Esophagus squamous epithelium (tissue), 5 donors: ENCODE measurements at places on chromosomes 5 and 9. TPM values are rescaled to one million over a fixed set of nuclear protein-coding genes. Genes with fewer than 3 reads are reported as not detected.

The CSF2 gene
- total RNA-seq, result not detected

- DNase-seq, result no peak
Measured at GRCh38 chr9:89177944-89178829, at the start of gene SHC3. SHC3 (minus strand) TSS chr9:89178818; CDS start chr9:89178460, 358 bp downstream.

- DNase-seq, result no peak
Measured at GRCh38 chr5:64040490-64040889, 78.2 kb upstream of the HTR1A start.

DNA sequence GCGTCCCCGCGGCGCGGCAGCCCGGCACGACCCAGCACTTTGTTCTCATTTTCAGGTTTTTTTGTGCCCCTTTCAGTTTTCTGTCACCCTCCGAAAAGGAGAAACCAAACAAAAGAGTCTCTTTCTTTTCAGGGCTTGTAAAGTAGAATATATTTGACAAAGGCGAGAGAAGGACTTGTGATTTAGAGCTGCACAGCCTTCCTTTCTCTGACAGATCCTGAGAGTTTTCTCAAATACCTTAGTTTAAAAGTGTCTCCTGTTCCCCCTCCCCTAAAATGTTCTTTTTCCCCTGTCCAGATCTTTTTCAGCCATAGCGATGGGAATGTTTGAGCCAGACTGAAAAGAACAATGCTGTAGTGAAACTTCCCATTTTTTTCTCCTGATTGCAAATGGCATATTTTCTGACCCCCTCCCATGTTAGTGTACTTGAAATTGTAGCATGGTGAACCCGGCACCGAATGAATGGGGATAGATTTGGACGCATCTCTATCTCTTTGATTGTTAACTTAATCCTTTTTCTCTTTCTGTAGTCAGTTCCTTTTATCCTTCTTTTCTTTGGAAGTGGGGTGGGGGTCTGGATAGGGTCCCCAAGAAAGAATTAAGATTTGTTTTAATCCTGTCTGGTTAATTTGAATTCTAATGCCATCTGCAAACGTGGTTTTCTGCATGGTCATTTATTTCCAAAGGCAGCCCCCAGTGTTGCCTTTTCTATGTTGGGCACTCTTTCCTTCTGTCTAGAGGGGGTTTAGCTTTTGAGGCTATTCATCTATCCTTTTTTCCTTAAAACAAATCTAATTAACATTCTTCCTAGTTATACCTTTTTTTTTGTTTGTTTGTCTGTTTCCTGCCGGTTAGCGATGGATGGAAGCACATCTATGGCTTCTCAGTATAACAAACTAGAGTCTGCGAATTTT, 2.2 kb downstream of the ZSWIM6 start:
- no peak for DNase-seq
